Karpas-422 (cell line): ENCODE measurements at places on chromosomes 2 and 18. TPM values are rescaled to one million over a fixed set of nuclear protein-coding genes. Genes with fewer than 3 reads are reported as not detected.
A peak's percentile ranks its signal among the peaks of the same experiment; 100 is the strongest.

The SP140L gene
- 17.0 and 17.5 TPM in 2 replicates for total RNA-seq

DNA sequence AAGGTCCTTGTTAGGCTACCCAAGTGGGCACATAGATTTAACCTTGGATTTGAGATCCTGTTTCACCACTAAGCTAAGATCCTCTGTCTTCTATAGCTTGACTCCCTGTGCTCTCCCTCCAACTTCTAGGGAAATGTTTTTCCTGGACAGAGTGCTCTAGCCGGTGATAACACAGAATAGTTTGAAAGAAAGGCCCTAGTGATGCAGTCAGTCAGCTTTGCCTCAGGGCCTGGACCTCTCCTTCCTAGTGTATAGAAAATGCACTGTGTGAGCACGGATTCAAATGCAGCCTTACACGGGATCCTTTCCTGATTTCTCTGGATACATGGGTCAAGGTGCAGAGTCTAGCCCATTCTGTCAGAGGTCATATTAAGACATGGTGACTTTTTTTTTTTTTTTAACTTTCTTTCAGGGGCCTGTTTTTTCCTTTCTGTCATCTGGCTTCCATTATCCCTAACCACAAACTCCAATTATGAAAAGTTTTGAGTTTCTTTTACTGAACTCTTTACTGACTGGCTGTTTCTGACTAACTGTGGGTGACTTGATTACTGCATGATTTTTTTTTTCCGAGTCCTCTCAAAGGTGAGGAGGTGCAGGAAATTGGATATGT lies 122.6 kb downstream of the LRP1B start:
- DNase-seq, result no peak

- DNase-seq, result no peak
Observed at GRCh38 chr2:149861034-149861433, 273.5 kb upstream of the MMADHC start.

DNA sequence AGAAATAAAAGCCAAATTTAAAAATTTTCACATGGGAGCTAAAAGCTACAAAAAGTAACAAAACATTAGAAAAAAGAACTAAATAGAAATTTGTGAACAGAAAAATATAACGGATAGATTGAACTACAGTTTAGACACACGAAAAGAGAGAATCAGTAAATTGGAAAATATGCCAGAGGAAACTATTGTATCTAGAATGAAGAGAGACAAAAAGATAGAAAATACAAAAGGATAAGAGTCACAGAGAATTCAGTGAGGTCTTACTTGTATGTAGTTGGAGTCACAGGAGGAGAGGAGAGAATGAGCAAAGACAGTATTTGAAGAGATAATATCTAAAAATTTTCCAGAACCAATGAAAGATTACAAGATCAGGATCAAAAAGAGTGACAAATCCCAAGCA lies 11.3 kb upstream of the MCFD2 start:
- DNase-seq, result peak; percentile 33
